ENCODE measurements at places on chromosomes 3 and 15.

DNA sequence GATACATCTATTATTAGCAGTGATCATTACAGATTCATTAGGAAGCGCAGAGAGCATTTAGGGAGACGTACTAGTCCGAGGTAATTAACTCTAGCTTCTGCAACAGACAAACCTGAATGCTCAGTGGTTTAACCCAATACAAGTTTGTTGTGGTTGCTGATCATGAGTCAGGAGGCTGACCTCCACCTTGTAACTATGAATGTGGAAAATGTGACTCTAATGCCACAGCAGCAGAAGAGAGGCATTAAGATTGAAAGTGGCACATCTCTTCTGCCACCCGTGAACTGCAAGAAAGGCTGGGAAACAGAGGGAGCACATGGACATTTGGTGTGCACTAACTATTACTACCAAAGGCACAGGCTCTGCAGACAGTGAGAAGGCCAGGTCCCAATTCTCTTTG, 71.2 kb upstream of the C3orf80 start:
- DNase-seq: no peak

- no peak for DNase-seq
Observed at GRCh38 chr15:83398626-83399025, 48.5 kb upstream of the SH3GL3 start.

DNA sequence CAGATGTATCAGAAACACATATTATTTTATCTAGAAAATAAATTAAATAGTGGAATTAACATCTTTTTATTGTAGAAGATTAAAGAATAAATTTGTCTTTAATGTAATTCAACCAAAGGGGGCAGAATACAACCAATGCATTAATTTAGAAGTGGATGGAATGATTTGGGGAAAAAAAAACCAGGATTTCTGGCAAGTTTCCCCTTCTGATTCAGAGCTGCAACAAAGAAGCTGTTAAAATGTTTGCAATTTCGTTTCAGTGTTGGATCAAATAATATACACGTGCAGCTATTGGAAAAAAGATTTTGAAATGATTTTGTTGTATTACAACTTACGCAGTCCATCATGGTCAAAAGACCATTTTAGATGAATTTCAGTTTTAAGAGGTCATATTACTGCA, 71.6 kb upstream of the ZNF280D start:
- DNase-seq: no peak

- no peak for DNase-seq
Observed at GRCh38 chr3:13703071-13703470, 154.1 kb downstream of the FBLN2 start.

DNA sequence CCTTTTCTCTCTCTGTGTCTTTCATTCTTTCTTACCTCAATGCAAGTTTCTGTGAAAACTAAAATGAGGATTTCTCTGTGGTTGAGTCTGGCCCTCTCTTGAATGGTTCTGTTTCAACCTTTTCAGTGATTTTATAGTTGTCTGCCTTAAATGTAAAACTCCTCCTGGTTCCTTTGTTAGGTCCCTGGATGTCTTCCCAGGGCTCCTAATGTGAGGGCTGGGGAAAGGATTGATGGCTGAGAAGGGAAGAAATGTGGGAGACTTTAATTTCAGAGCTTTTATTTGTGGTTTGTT, 90.6 kb upstream of the GRM7 start:
- no peak for DNase-seq

DNA sequence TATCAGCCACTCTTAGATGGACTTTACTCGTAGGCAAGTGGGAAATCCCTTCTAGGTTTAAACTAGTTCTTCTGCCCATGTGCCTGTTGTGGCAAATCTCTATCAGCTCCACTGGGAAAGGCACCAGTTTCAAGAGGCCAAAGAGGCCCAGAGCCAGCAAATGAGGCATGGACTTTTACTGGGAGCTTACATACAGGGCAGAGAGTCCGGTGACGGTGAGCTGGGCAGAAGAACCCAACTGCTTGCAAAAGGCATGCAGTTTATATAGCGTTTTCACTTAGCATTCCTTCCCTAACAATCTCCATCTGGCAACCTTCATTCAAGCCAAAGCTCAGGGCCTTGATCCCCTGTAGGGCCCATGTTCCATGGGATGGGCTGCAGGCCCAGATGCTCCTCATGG, 93.0 kb upstream of the C3orf80 start:
- DNase-seq: no peak

- no peak for DNase-seq
Observed at GRCh38 chr3:35919160-35919559, 279.8 kb downstream of the ARPP21 start.

GRCh38 chr3:133424937-133425869, 25.3 kb downstream of the BFSP2 start:
- DNase-seq: no peak

DNA sequence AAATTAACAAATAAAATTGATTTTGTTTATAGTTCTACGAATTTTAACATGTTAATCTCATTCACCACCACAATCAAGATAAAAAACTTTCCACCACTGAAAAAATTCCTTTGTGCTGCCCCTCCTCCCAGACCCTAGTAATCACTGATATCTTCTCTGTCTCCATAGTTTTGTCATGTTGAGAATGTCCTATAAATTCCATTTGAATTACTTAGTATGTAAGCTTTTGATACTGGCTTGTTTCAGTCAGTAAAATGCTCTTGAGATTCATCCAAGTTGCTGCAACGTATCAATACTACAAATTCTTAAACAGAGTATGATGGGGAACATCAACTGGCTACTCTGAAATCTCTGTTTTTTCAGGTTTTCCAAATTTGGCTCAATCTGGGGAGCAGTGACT, 129.6 kb downstream of the CTNNB1 start:
- no peak for DNase-seq

DNA sequence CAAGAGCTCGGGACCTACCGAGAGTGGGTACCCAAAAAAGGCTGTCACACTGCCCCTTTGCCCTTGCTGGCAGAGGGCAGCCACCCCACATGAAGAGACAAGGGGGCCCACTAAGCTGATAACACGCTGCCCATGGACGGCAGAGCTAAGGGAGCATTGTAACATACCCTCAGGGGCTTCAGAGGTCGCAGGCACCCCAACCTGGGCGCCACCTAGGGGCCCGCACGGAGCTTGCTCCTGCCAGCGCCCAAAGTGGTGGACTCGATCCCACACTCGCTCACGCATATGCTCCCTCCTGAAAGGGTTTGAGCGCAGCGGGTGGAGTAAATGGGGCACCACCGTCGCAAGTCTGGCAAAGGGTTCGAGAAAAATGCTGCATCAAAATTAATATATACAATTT, 975.4 kb downstream of the ZPLD1 start:
- DNase-seq: no peak

- no peak for DNase-seq
Observed at GRCh38 chr3:36312351-36312750, 68.0 kb upstream of the STAC start.

DNA sequence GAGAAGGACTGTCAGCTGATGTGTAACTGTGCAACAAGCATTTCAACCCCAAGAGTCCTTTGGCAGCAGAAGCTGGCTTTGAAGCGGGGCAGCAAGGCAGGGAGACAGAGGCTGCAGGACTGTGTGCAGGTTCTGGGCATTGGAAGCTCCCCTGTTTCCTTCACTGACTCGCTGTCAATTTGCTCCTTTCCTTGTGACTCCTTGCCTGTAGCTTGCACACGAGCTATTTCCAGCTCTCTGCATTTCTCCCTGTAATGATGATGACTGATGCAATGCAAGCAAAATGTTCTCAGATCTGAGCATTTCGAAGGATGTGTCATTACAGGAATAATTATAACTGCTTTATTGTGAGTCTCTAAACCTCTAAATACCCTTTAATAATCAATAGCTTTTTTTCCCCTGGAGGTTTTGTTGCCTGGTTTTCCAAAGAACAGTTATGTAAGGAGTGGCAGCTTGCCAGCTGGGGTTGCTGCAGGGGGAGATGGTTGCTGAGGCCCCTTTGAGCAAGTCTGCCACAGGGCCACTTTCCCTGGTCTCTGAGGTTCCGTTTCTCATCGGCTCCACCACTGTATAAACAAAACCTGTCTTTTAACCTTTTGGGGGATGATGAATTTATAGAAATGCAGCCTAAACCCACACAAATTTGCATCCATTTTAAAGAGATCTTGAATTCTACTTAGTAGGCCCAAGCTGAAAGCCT, 2.8 kb downstream of the APOD start:
- DNase-seq: no peak

DNA sequence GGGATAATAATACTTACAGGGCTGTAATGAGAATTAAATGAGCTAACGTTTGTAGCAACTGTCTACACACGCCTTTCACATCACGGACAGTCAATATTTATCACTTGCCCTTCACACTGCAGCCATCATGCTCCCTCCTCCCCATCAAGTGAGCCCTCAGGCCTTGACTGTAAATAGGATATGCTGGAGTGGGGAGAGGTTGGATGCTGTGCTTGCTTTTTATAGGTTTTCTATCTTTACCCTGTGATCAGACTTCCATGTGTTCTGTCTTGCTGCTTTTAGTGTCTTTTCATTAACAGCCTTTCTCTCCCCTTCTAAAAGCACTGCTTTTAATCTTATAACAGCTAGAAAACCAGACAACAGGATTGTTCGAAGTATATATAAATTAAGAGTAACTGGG, 12.8 kb upstream of the MAGEF1 start:
- no peak for DNase-seq

GRCh38 chr3:129560269-129560787, 17.4 kb downstream of the H1-8 start:
- no peak for DNase-seq

- DNase-seq: no peak
Observed at GRCh38 chr3:16504242-16504641, 9.3 kb downstream of the RFTN1 start.
